ENCODE measurements at places on chromosomes 2 and 18.

- no peak for DNase-seq
Measured at GRCh38 chr2:181607629-181608590, 49.0 kb downstream of the CERKL start.

GRCh38 chr2:37653805-37654378 lies 17.6 kb downstream of the CDC42EP3 start:
- no peak for DNase-seq

- DNase-seq: no peak
Measured at GRCh38 chr2:178309541-178309940, 115.2 kb downstream of the OSBPL6 start.

GRCh38 chr2:217219164-217219520 lies 359.3 kb upstream of the TNP1 start:
- no peak for DNase-seq

DNA sequence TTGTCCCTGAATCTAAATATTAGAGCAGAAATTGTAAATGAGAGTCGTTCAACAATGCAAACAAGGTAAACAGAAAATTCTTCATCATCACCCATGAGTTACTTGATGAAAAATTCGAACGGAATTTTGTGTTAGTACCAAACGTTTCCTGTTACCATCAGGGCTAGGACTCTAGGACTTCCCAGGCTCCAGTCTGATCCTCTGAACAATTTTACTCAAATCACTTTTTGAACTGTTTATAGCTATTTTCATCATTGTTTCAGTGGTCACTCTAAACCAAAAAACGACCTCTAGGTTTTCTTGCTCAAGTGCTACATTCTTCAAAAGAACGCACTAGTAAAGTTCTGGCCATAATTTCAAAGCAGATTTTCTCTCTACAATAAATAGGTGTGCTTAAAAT lies 273.3 kb downstream of the MREG start:
- no peak for DNase-seq

- peak; percentile 42 for DNase-seq
Measured at GRCh38 chr2:23916727-23917405, 10.1 kb downstream of the ATAD2B start.

DNA sequence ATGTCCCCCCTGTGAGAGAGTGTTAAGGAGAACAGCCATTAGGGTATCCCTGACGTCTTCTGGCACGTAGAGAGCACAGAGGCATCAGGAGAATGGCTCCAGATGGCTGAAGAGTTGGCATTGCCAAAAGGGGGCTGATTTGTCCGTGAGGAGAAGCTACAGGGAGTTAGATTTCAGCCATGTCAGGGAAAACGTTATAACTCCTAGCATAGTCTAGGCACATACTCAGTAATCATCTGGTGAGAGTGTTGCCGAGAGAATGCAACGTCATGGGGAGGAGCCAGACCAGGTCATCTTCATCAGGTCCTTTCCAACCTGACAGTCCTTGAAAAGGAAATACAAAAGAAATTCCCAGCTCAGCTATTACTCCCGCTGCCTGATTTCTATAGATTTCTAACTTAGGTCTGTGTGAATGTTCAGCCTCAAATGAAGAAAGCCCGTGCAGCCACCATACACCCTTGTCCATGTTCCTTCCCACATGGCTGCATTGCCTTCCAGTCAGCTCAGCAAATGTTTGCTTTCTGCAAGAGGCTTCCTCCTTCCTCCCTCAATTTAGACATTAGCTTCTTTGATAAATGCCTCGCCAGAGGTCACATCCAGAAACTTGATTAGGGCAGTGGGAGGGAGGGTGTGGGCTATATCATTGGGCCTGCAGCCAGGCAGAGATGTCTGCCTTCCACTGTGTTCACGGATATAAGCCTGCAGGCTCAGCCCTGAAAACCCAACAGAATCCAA lies 93.0 kb downstream of the STPG4 start:
- no peak for DNase-seq

DNA sequence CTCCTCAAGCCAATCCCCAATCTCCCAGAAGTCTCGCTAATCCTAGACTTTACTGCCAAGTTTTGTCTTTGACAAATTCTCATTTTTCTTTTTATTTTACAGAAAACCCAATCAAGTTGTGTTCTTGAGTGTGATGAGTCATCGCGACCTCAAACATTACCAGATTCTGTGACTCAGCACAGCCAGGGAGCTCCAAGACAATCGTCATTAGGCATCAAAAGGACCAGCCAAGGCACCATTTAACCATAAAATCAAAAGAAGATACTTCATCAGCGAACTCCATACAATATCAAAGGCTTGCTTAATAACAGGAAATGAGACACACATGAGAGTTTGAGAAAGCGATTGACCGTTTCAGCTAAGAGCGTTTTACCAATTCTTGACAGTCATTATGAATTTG lies 146.2 kb upstream of the AGAP1 start:
- peak; percentile 27 for DNase-seq

DNA sequence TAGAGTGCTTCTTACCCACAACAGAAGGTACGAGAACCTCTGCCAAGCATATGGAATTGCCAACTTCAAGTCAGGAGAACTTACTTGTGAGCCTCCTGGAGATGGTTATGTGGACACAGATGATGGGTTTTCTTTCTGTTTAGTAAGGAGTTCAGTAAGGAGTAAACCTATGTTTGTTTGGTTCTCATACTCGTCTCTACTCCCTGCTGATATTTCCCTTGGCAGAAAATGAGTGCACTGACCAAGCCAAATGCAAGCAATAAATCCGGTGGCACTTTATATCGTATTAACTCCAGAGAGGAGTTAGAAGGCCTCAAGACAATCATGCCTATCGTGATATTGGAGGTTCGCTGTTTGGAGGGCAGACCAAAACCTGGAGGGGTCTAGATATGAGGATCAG lies 83.2 kb upstream of the CYP1B1 start:
- no peak for DNase-seq

DNA sequence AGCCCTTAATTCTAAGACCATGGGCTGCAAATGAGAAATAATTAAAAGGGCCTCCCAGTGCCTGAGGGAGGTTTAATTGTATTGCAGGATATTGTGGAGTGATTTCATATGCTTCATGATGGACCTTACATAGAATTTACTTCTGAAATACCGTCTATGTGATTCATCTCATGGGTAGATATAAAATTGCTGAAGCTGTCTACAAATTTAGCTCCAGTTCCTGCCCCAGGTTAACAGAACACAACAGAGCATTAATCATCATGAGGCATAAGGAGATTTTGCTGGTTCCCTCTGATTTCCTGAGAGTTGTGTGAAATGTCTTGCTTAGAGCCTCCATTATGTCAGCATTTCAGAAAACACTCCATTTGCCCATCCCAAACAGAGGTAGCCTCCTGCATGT lies 770 bp downstream of the UPP2 start:
- no peak for DNase-seq

GRCh38 chr2:189609423-189609816 lies 28.8 kb upstream of the SLC40A1 start:
- no peak for DNase-seq

GRCh38 chr2:131039535-131039907 lies 53.7 kb downstream of the FAM168B start:
- DNase-seq: no peak

- no peak for DNase-seq
Measured at GRCh38 chr2:178391701-178392100, 59.3 kb downstream of the PRKRA start.

GRCh38 chr18:49303379-49303778 lies 157.1 kb downstream of the DYM start:
- no peak for DNase-seq

- no peak for DNase-seq
Measured at GRCh38 chr2:237474442-237474911, 12.6 kb upstream of the MLPH start.

DNA sequence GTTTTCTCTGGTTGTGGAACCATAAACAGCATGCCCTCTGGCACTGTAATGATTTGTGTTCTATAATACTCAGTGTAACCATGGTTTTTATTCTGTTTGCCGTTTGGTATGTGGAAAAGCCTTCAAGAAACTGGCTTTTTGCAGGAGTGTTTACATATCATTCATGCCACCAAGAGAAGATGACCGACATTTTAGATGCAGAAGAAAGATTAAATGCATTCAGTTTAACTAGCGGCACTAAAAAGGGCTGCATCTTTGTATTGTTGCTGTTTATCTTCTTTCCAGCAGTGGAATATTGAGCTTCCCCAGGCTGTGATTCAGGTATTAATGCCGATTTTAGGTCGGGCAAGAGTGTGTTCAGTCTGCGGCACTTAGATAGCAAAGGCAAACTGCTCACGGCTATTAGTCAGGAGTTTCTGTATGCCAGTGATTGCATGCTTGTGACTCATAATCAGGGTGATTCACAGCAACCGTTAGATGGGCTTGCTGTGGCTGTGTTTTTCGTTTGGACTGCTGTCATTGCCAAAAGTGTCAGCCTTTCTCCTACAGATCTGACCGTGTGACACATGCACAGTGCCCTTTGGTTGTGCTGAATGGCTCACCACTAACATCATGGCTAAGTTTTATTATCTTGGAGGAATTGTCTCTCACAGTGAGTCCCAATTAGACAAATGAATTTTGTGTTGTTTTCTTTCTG lies 479.7 kb downstream of the PARD3B start:
- DNase-seq: peak; percentile 50

GRCh38 chr2:231399046-231399852 lies 3.7 kb downstream of the B3GNT7 start:
- no peak for DNase-seq

DNA sequence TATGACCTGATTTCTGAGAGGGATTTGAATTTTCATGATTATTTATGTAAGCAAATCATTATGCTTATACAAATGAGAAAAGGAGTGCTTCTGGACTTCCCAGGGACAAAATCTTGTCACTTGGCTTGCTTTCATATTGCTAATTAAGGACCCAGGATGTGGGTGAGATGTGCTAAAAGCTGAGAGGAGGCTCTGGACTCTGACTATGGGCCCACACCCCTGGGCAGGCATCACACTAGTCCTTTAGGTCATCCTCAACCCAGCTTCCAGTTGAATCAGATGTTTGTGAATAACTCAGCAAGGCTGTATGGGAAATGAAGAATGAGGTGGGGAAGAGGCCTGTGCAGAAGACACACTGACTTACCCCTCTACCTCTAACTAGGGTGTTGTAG lies 11.9 kb downstream of the IL1B start:
- DNase-seq: no peak

GRCh38 chr2:235135990-235136561 lies 184.3 kb downstream of the SH3BP4 start:
- DNase-seq: peak; percentile 85

DNA sequence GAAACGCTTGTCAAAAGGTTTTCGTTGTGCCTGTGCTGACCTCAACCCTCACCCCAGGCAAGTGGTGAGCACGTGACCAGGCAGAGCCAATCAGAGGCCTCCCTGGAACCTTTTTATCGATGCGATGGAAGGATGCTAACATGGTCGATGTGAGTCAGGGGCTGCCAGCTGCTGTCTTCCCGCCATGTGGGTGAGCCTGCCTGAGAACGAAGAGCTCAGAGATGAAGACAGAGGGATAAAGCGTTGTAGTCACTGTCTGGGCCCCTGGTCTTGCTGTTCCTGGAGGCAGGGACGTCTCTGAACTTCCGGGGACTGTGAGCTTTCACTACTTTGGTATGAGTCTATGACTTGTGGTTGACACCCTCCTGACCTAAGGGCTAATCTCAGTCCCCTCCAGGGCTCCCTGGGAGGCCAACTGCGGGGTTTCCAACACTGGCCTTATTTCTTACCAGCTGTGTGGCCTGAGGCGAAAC lies 18.6 kb downstream of the DNMT3A start:
- DNase-seq: peak; percentile 88

DNA sequence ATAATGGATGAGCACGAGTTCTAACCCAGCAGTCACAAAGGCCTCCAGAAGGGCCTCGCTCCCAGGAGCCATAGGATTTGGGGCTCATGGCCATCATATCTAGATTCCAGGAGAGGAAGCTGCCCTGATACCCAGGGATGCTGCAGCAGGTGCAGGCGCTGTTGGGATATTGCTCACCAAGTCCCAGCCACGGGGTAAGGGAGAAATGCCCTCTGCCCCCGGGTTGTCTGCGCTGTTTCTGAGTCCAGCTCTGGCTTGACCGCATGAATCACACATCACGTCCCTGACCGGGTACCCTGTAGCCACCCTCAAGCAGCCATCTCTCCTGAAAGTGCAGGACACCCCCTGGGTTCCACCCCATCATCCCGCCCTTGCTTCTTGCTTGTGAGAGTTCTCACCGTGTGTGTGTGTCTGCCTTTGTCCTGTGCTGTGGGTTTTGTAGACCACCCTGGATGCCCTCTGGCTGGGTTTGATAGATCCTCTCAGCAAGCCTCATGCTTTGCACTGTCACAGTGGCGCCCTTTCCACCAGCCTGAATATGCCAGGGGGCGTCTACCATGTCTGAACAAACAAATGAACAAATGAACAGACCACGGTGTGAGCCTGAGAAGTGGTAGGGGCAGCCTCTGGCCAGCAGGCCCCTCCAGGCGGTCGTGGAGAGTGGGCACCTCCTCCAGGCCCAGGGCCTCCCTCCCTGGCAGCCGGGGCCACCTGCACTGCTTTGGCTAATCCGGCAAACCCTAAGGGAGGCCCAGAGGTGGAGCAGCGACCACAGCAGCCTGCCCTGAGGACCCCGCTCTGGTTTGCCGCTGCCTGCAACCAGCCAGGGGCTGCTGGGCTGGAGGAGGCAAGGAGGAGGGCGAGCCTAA lies 32.1 kb downstream of the ADRA2B start:
- no peak for DNase-seq

DNA sequence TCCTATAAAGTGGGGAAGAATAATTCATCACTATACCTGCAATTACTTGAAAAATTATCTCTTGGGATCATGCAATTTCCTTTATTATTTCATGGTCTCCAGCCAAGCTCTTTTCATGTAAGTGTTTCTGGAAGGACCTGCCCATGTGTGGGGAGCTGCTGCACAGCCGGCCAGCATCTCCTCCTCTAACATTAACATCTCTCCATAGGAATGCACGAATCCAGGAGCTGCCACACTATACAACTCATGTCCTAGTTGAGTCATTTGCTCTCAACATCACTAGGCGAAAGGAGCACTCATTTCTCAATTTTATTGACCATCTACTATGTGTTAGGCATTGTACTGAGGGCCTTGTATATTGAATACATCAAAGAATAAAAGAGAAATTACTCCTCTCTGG lies 144.3 kb upstream of the ERBB4 start:
- DNase-seq: no peak

GRCh38 chr2:24307961-24308360 lies 52.4 kb downstream of the ITSN2 start:
- no peak for DNase-seq

GRCh38 chr2:149443150-149443549 lies 112.8 kb downstream of the LYPD6 start:
- no peak for DNase-seq

- DNase-seq: peak; percentile 73
Measured at GRCh38 chr2:55115761-55116597, 65.7 kb upstream of the RTN4 start.

GRCh38 chr18:8744038-8744437 lies 38.7 kb downstream of the MTCL1 start:
- DNase-seq: no peak

- DNase-seq: no peak
Measured at GRCh38 chr2:71277147-71277475, 50.2 kb upstream of the PAIP2B start.

- DNase-seq: no peak
Measured at GRCh38 chr2:86027922-86028765, 77.5 kb downstream of the POLR1A start.
